ENCODE measurements at places on chromosomes 7 and 10.

DNA sequence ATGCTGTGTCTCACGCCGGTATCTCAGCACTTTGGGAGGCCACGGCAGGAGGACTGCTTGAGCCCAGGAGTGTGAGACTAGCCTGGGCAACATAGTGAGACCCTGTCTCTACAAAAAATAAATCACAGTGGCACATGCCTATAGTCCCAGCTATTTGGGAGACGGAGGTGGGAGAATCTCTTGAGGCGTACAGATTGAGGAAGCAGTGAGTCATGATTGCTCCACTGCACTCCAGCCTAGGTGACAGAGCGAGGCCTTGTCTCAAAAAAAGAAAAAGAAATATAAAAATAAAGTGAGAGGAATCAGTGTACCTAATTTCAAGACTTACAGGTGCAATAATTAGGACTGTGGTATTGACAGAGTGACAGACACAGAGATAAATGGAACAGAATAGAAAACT, 23.9 kb downstream of the SLC25A40 start:
- DNase-seq = no peak

DNA sequence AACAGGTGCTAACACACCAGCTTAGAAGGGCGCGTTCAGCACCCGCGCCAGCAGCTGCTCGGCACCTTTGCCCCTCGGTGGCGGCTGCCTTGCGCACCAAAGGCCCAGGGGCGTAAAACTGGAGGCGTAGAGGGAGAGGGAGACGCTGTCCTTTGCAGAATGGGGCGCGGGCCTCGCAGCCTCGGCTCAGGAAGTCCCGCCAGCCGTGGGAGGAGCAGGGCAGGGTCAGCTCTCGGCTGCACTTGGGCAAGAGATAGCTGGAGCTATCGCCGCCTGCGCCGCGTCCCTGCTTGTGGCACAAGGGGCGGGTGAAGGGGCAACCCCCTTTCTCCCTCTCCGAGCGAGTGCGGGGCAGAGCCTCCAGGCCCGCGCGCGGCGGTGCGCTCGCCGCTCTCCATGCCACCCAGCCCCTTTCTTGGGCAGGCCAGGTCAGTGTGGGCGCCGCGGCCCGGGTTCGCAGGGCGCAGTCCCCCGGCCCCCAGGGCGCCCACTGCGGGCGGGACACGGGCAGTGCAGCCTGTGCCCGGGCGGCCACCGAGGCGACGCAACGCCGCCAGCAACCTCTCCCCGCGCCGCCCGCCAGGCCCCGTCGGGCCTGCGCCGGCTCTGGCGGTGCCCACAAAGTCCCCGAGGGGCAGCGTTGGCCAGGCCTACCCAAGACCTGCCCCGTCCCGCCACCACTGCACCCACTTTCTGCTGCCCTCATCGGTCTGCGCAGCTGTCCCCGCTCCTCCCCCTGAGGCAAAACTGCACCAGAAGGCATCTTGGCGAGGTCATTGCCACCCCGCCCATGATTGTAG, 4.1 kb downstream of the NEUROD6 start:
- no peak for DNase-seq

DNA sequence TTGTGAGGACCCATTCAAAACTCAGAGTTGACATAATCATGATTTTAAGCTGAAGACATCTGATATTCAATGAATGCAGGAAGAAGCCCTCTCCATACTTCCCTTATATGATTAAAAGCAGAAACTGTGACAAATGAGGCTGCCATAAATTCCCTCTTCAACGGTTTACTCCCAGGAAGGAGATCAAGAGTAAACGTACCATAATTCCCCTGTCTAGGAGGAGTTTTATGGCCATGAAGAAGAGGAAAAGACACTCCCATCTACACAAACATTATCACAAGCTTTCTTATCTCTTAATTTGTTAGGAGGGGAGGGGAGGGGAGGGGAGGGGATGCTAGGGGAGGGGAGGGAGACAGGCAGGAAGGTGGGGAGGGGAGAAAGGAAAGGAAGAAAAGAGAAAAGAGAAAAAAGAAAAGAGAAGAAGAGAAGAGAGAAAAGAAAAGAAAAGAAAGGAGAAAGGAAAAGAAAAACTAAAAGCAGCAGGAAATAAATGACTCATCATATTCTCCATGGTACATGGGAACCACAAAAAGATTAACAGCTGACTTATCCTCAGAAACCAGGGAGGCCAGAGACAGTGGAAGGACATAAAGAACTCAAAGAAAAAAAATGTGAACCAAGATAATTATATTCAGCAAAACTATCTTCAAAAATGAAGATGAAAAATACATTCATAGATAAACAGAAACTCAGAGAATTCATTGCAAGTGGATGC, 121.6 kb downstream of the ALOX5 start:
- DNase-seq = no peak

- no peak for DNase-seq
Measured at GRCh38 chr7:20911081-20911480, 124.4 kb upstream of the SP8 start.

DNA sequence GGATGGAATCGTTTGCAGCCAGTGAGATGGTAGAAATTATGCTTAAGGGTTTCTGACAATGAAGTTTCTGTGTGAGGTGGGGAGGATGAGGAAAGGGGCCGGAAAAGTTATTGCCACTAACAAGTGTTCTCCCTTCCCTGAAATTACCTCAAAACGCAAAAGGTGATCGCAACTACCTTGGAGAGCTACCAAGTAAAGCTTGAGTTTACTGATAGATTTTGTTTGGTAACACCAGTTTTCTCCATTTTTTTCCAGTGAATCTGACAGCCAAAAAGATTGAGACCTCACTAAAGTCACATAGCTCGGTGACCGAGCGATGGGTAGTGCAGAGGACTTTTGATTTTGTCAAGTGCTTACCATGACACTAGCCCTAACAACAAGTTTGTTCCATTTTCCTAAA, 1.6 kb downstream of the SUV39H2 start:
- DNase-seq = no peak

- DNase-seq = no peak
Measured at GRCh38 chr7:134362587-134363483, 46.1 kb upstream of the SLC35B4 start.

DNA sequence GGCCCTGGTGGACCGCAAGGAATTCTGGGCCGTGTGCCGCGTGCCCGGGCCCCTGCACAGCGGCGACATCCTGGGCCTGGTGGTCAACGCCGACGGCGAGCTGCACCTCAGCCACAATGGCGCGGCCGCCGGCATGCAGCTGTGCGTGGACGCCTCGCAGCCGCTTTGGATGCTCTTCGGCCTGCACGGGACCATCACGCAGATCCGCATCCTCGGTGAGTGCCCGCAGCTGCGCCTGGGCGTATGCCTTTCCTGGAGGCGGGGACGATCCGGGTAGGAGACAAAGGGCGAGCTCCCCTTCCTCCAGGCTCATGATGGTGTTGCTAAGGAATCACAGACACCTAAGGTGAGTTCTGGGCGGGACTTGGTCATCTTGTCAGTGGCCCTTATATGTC, 91.5 kb downstream of the NEURL1 start:
- DNase-seq = no peak

DNA sequence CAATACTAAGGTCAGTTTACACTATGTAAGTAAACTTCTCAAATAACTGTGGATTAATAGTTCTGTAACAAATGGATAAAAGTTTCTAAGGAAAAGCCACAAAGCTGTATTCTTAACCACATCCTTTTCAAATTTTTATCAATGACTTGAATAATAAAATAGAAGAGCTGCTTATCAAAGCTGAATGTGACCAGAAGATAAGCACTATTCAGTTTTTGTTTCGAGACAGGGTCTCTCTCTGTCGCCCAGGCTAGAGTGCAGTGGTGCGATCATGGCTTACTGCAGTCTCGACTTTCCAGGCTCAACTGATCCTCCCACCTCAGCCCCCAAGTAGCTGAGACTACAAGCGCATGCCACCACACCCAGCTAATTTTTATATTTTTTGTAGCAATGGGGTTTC, 17.0 kb downstream of the UPF2 start:
- no peak for DNase-seq

DNA sequence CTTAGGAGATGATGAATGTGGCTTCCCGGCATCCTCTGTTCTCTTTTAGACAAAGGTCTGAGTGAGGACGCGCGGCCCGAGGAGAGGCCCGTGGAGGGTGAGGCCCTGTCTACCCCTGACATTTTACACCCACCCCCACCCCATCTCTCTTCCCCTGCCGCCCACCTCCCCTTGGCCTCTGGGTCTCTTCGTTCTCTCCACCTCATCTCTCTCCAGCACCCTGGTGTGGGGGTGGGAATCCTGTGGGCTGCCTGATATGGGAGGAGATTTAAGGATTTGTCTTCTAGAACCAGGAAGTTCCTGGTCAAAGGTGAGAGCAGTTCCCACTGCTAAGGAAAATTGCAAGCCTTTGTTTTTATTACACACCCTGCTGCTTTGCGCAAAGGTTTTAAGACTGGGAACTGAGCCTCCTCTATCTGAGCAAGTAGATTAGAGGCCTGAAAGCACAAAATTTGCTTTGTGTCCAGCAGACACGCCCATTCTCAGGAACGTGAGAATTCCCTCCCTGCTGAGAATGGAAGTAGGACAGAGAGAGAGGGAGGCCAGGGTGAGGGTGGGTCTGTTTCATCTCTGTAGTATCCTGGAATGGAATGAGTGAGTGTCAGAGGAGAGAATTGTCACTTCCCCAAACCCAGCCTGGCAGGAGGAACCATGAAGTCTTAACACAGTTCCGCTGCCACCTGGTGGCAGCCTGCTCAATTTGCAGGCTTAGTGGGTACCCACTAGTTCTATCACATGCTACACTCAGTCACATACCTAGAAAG, 91.2 kb downstream of the GTF2IRD1 start:
- no peak for DNase-seq

- DNase-seq = no peak
Measured at GRCh38 chr10:36341471-36341870, 699.4 kb upstream of the FZD8 start.

Data from anterior cingulate cortex (tissue), 58 donors.